ENCODE measurements at places on chromosomes 11 and 22.

- no peak for DNase-seq
Observed at GRCh38 chr22:28106617-28107016, 187.6 kb upstream of the PITPNB start.

- no peak for DNase-seq
Observed at GRCh38 chr11:92154110-92154509, 70.5 kb upstream of the FAT3 start.

GRCh38 chr11:3010004-3010403 is 17.9 kb upstream of the NAP1L4 start:
- no peak for DNase-seq

GRCh38 chr22:45696227-45696626 is 24.6 kb downstream of the ATXN10 start:
- no peak for DNase-seq

Measured in transverse colon (tissue), 4 donors.